Suppressor macrophage treated with lipopolysaccharide for 4 hours (primary cell): ENCODE measurements at places on chromosomes 4 and X.

- DNase-seq, result no peak
Measured at GRCh38 chrX:10854594-10854993, 234.2 kb upstream of the MID1 start.

DNA sequence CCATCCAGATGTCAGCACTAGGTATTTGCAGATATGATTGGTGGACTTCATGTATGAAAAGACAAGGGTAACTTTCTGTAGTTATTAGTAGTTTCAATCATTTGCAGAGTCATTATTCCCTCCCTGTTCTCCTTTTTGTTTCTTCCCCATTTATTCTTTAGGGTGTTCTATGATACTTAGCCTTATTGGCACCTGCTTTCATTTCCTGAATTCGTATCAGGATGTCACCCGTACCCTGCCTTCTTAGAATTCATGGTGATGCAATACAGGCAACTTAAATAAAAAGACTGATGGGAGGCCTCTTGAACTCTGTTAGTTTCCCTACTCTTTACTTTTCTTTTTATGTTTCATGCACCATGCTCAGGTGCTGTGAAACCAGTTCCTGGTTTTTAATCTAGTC, 24.2 kb downstream of the MAGED1 start:
- DNase-seq, result no peak

GRCh38 chrX:124086411-124086810, 124.9 kb downstream of the STAG2 start:
- DNase-seq, result no peak

GRCh38 chr4:155672342-155672741, 5.7 kb downstream of the GUCY1A1 start:
- DNase-seq, result no peak

DNA sequence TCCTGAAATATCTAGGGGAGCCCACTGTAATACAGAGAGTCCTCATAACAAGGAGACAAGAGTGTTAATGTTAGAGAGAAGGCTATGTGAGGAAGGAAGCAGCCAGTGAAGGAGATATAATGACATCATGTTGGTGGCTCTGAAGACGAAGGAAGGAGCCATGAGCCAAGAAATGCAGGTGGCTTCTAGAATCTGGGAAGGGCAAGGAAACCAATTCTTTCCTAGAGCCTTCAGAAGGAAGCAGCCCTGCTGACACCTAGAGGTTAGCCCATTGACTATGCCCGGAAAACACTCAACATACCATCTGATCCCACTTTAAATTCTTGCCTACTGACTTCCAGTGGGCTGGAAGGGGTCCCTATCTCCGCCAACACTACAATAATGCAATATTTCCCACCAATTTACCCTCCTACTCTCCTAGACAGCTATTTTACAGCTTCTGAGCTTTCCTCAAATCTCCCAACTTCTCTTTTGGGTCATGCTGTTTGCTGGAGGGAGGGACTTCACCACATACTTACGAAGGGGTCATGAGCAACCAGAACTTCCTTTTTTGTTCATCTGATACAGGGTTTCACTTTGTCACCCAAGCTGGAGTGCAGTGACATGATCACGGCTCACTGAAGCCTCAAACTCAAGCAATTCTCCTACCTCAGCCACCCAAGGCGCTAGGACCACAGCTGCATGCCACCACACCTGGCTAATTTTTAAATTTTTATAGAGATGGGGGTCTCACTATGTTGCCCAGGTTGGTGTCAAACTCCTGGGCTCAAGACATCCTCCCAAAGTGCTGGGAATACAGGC, 25.2 kb upstream of the G3BP2 start:
- DNase-seq, result peak; percentile 86

DNA sequence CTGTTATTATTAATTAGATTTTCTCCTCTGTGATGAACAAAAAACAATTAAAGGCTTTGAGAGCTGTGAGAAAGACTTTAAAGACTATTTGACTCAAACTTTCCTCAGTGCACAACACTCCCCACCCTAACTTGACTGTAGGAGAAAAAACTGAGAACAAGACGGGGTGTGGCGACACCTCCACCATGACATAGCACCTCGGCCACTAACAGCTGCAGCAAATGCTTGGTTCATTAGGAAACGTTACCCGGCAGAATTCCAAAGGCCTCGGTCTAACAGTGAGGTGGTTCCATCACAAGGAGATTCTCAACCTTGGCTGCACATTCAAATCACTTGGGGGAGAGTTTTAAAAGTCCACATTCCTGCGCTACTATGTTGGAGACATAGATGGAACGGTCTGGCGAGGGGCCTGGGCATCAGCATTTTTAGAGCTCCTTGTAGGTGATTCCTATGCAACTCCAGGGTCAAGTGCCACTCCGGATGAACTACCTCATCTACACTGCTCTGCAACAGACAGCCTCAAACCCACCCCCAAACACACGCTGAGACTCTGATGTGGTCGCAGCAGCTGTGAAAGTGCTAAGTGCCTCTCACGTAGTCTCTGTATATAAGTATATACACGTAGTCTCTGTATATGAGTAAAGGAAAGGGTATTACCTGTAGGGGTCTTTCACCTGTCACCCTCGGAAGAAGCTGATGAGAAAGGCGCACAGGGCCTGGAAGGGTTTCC, 1.0 kb downstream of the FGFBP2 start:
- no peak for DNase-seq

DNA sequence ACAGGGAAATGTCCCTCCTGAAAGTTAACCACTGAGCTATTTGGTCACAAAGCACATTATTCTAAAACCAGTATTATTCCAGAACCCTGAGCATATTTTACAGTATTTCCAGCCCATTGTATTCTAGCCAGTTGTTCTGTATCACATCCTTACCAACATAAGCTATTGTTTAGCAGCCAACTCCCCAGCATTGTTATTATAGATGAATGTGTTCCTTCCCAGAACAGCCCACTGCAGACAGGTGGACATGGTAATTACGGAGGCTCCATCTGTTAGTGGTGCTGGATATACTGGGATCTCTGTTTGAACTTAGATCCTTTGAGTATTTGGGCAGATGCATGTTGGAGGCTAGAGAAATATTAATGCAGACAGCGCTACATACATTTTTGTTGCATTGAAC, 126.1 kb downstream of the MGST2 start:
- DNase-seq, result no peak
